ENCODE measurements at places on chromosomes 7 and 10. TPM values are rescaled to one million over a fixed set of nuclear protein-coding genes. Genes with fewer than 3 reads are reported as not detected.

The WDFY4 gene
- total RNA-seq: not detected

The PLEKHS1 gene
- total RNA-seq: not detected

The CALHM1 gene
- total RNA-seq: not detected

The OPN1SW gene
- total RNA-seq: not detected

The SPDYE2B gene
- not detected for total RNA-seq

GRCh38 chr7:83532219-83532618 is 116.7 kb downstream of the SEMA3E start:
- no peak overlapping the region for H3K27ac ChIP-seq
- no peaks in the 10 kb centered on the region for H3K36me3 ChIP-seq
- no peaks in the 10 kb centered on the region for H3K27me3 ChIP-seq
- no peak for DNase-seq
- peaks cover 11% of the 10 kb centered on the region for H3K4me1 ChIP-seq

DNA sequence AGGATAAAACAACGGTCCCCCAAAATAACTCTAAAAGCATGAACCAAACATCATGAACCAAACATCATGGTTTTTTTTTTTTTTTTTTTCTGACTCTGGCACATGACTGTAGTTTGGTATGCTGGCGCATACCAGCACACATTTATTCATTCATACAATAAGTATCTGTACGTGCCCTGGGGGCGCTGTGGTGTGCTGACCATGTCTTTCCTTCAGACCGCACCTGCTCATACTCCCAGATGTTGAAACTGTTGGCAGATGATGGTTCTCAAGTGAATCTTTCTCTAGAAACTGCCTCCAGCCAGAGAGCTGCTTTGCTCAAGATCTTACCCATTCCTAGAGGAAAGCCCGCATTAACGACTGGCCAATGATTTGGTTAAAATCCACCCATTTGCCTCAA is 114.7 kb upstream of the ANKRD30A start:
- H3K27me3 ChIP-seq: no peaks in the 10 kb centered on the region
- H3K27ac ChIP-seq: no peak overlapping the region
- H3K4me3 ChIP-seq: no peak overlapping the region
- H3K4me1 ChIP-seq: peaks cover 13% of the 10 kb centered on the region
- H3K36me3 ChIP-seq: no peaks in the 10 kb centered on the region

GRCh38 chr7:44893710-44894234 is 8.4 kb upstream of the PURB start:
- DNase-seq: no peak
- no peaks in the 10 kb centered on the region for H3K4me1 ChIP-seq
- no peak overlapping the region for H3K27ac ChIP-seq
- no peaks in the 10 kb centered on the region for H3K27me3 ChIP-seq

GRCh38 chr7:69047151-69047754 is 551.0 kb upstream of the AUTS2 start:
- H3K27me3 ChIP-seq: no peaks in the 10 kb centered on the region
- DNase-seq: no peak
- H3K4me1 ChIP-seq: no peaks in the 10 kb centered on the region
- H3K36me3 ChIP-seq: no peaks in the 10 kb centered on the region

DNA sequence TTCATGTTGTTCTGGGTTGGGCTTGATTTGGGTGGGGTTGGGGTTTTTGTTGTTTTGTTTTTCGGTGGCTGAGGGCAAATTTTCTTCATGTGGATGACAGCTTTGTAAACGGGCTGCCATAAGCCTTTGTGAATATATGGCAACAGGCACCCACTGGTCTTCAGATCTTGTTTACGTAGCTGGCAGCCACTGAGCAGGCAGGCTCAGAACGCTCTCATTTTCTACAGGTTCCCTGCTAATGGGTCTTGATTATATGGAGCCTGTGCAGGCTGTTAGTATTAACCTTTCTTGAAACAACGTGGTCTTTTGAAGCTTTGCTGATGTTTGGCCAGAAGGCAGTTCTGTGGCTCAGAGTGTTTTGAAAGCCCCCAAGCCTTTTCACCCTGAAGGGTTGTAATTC is 199.7 kb downstream of the TNS3 start:
- H3K36me3 ChIP-seq: peaks cover 8% of the 10 kb centered on the region
- H3K27ac ChIP-seq: no peak overlapping the region
- no peak overlapping the region for H3K4me3 ChIP-seq
- H3K27me3 ChIP-seq: no peaks in the 10 kb centered on the region
- no peak for DNase-seq
- peaks cover 59% of the 10 kb centered on the region for H3K4me1 ChIP-seq
